Cerebellar nuclear complex (tissue), 1 donor: ENCODE measurements at places on chromosomes 16 and 17.

- DNase-seq: no peak
These were observed 64.2 kb downstream of the GNA13 start for GRCh38 chr17:64992325-64992802.

- DNase-seq: no peak
These were observed 53.0 kb downstream of the RPA1 start for GRCh38 chr17:1882836-1883235.

GRCh38 chr17:1484676-1485422 is 7.6 kb downstream of the MYO1C start:
- no peak for DNase-seq

DNA sequence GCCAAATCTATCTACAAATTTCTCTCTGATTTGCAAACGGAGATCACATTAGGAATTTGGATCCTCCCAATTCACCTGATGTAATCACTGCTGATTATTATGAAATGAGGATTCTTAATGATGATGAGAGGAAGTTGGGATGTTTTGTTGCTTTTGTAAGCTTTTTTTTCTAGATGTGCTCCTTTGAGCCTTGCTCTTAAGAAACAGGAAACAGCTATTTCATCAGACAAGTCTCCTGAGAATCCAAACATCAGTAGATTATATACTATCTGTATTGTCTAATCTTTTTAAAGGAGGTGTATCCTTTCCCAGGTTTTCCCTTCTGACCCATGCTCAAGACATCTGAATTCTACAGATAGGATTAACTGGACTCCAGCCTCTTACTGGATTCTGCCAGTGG is 73.3 kb downstream of the KIF2B start:
- DNase-seq: no peak

GRCh38 chr17:50055426-50056216 is at the start of gene ITGA3:
TSS of gene ITGA3 (plus strand) at chr17:50056110. CDS start at chr17:50056440, 330 bp downstream.
- no peak for DNase-seq

DNA sequence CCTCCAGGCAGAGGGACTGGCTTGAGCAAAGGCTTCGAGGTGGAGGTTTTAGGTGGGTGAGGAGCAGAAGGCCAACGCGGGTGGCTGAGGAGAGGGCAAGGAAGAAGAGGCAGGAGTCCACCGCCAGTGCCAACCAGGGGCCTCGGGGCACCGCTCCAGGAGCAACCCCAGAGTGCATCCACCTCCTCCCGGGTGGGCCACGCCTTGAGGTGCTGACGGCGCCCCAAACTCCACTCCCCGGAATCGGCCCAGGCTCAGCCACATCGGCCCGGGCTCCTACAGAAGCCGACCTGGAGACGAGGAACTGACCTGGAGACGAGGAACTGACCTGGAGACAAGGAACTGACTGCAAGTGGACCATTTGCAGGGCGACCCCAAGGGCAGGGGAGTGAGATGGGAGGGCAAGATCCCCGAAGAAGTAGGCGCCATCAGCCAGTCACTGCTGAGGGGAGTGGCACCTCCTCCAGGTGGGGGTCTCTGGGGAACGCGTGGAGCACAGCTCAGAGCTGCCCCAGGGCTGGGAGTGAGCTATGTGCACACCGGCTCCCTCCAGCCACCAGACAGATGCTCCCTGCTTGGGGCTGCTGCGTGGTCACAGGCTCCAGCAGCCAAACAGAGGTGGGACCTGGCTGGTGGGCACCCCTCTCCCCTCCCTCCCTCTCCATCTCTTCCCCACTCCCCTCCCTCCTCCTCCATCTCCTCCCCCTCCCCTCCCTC is 29.2 kb upstream of the CBFA2T3 start:
- DNase-seq: no peak

DNA sequence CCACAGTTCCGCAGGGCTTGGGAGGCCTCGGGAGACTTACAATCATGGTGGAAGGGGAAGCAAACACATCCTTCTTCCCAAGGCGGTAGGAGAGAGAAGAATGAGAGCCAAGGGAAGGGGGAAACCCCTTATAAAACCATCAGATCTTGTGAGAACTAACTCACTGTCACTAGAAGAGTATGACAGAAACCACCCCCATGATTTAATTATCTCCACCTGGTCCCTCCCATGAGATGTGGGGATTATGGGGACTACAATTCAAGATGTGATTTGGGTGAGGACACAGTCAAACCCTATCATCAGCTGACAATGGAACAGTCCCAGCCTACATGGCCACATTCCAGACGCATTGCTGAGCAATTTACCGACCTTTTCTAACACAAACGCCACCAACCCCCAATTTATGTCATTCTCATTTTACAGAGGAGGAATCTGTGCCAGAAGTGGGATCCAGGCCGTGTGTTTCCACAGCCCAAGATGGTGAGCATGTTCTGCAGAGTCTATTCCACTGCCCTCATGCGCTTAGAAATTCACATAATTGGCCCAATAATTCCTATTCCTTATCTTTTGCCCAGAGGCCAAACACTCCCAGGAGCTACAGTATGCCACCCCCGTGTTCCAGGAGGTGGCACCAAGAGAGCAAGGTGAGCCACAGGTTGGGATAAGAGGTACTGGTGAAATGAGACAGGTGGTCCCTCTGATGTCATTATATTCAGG is 17.3 kb downstream of the MILR1 start:
- DNase-seq: no peak

DNA sequence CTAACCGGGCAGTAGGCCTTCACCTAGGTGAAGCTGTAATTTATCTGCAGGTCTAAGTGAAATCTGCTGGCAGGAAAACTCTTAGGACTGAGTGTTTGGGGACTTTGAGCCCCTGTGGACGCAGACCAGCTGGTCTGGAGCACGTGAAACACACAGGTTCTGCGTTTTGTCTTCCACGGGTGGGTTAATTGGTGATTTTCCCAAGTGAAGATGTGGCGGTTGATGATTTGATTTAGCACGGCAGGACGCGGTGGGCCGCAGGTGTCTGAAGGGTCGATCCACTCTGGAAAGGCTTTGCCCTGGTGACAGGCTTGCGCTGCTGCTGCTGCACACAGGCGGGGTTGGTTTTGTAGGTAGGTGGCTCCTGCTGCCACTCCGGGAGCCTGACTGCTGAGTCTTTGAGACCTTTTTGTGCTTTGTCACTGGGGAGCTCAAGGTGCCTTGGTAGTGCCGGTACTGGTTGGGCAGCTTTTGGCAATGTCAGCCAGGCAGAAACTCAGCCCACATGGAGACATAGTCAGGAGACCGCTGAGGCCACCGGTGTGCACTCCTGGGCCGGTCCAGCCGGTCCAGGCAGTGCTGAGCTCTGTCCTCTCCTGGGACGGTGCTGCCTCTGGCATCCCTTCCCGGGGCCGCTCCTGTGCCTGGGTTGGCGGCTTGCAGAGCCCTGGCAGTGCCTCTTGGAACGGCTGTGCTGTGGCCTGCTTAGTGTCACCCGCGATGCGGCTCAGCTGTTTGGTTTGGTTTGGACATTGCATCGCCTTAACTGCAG is 2.3 kb downstream of the BAIAP2 start:
- no peak for DNase-seq

- DNase-seq: no peak
These were observed 19.4 kb downstream of the SLC47A1 start for GRCh38 chr17:19553036-19553435.

GRCh38 chr17:59838052-59838916 is 54.5 kb downstream of the TUBD1 start:
- no peak for DNase-seq

GRCh38 chr16:4733747-4734062 is 366 bp downstream of the ANKS3 start:
- DNase-seq: no peak

GRCh38 chr16:78291604-78292003 is 192.2 kb downstream of the WWOX start:
- no peak for DNase-seq

DNA sequence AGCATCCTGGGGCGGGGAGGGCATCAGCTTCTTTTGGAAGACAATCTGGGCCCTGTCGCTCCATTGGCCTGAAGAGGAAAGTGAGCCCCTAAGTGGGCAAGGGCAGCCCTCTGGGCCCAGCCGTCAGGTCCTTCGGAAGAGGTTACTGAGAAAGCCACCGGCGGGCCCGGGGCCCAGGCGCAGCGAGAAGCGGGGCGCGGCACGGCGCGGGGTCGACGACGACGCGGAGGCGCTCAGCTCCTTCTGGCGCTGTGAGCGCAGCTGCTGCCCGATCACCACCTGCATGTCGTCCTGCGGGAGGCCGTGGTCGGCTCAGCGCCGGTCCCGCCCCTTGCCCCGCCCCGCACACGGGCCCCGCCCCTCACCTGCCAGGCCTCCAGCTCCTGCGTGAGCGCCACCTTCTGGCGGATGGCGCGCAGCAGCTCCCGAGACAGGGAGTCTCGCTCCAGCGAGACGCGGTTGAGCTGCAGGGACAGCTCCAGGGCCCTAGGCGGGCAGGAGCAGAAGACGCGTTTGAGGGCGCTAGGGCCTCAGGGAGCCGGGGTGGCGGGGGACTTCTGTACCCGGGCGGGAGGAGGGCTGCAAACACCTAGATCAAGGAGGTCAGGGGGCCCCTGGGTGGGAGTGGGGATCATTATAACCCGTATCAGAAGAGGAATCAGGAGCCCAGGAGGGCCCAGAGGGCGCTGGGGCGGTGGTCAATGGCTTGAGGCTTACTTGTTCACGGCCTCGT is 4.3 kb downstream of the THOC6 start:
- DNase-seq: peak; percentile 51

- DNase-seq: no peak
These were observed 36.4 kb upstream of the CDC42EP4 start for GRCh38 chr17:73348018-73348828.

- DNase-seq: peak; percentile 13
These were observed 17.4 kb upstream of the C17orf107 start for GRCh38 chr17:4881761-4882555.

DNA sequence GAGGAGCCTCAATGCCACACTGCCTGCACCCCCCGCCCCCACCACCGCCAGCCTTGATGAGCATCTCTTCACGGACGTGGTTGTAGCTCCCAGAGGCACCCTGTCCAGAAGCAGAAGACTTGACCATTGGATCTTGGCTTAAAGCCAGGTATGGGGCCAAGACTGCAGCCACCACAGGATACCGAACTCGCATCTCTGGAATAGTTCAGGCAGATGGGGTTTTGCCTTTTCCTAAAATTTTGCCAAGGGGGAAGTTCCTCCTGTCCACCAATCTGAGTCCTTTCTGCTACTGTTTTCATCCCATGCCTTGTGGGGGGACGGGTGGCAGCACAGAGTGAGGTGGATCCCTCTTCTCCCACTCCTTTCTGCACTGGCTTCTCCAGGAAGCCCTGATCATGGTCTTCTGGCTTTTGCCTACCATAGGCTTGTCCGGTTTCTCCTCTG is 939 bp downstream of the CORO6 start:
- no peak for DNase-seq

DNA sequence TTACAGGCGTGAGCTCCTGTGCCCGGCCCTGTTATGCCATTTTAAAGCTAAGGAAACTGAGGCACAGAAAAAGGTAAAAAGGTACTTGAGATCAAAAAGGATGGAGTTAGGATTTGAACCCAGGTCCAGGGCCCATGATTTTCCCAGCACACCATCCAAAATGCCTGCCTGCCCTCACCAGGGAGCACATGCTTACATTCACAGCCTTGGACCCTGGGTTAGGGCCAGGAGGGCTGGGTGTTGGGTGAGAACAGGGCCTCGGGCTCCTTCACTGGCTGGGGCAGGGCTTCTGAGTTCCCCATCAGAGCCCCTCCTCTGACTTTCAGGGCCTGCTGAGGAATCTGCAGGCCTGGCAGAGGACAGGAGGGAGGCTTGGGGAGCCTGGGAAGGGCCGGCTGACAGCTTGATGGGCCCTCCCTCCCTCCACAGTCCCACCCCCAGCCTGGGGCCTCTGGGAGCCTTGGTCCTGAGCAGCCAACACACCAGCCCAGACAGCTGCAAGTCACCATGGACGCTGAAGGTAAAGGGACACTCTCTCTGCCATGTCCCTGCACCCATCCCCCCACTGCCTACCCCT is at the start of gene QPRT:
QPRT (plus strand) TSS at position 490 of the 577 bp plus-strand sequence; CDS start at position 508, 18 bp downstream.
- no peak for DNase-seq

DNA sequence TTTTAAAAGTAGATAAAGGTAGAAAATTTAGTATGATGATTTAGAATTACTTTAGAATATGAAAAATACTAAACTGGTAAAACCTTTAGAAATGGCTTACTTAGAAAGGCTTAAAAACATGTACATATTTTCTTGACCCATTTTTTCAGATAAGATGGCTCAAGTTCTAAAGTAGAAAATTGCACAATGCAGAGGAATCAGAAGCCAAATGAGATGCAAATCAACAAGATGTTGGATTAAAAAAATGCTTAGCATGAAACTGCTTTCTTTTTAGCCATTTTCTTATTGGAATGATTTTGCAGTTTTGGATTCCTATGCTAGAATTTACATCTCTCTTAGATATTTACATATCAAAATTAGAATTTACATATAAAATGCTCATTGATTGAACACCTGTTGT is 1.5 kb upstream of the KRTAP3-1 start:
- no peak for DNase-seq

DNA sequence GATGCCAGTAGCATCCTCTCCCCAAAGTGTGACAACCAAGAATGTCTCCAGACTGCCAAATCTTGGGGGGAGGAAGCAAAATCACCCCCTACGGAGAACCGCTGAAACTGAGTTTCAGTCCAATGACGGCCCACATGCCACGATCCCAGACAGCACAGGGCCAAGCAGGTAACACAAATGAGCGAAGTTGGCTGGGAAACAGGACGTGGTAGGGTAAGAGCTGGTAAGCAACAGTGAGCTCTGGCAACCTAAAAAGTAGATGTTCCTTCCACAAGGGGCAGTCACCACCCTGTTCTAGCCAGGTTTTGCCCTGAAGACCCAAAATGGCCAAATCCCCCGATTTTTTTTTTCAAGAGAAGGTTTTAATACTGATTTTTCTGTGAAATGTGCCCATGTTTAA is 25.4 kb downstream of the ZFHX3 start:
- DNase-seq: no peak

DNA sequence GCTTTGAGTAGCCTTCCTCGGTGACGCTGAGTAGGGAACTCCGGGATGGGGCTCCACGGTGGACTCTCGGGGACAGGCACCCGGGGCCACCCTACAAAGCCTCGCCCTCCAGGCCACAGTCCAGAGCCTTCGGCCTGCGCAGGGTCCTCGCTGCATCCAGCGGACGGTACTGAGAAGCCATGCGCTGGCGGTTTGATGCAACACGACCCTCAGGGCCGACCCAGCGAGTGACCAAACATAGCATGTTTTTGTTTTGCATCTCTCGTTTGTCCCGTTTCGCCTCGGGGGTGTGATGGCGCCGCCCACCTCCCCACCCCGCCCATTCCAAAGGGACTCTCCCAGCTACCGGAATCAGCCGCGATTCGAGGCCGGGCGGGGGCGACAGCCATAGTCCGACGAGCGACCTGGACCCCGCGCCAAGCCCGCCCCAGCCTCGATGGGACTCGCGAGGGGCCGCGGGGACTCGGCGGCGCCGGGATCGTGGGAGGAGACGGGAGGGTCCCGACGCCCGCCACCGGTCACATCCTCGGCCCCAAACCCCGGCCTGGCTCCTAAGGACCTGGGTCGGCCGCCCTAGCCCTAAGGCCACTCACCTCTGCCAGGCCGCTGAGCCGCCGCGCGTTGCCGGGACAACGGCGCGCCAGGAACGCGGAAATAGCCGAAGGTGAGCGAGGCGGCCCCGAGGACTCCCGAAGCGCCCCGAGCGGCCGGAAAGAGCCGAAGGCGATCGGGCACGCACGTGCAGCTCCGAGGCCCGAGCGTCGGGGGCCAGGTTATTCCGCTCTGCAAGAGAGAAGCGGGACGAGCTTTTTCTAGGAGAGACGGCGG is 1.6 kb downstream of the IFT140 start:
- peak; percentile 49 for DNase-seq

- no peak for DNase-seq
These were observed 4.9 kb upstream of the SOX9 start for GRCh38 chr17:72115781-72116525.
